ENCODE measurements at places on chromosomes 1 and 21. TPM values are rescaled to one million over a fixed set of nuclear protein-coding genes. Genes with fewer than 3 reads are reported as not detected.

CLIC6 gene
- 35.9 TPM for polyA plus RNA-seq

DNA sequence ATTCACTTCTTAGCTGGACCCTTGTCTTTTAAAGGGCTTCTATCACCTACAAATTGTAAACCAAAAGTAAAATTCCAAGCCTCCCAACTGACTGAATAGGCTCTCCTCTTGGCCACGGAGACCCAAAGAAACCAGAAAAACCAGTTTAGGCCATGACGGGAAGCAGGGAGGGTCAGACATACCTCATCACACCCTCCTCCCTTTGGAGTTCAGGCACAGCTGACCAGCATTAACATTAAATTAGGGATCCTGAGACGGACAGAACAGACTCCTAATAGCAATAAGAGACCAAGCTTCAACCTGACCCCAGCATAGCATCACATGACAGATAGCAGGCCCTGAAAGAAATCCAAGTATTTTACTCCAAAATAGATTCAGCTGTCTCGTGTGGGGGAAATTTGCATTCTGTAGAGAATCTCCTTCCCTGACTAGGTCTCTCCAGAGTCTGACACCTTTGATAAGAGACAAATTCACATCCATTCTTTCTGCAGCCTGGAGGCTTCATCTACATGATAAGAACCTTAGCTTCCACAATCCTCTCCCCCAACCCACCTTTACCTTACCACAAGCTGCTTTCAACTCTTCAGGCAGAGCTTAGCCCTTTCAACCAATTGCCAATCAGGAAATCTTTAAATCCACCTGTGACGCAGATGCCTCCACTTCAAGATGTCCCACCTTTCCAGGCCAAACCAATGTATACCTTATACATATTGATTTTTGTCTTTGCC, 177.1 kb upstream of the RAB4A start:
- peak; percentile 59 for DNase-seq

- peak; percentile 52 for DNase-seq
These were observed 7.2 kb upstream of the GNG12 start for GRCh38 chr1:67840449-67840848.

- DNase-seq = no peak
These were observed 2.3 kb upstream of the CCSAP start for GRCh38 chr1:229344937-229345684.

GRCh38 chr1:7346600-7347570, 424.2 kb upstream of the VAMP3 start:
- no peak for DNase-seq

NUP210L gene
- 0.15 TPM for polyA plus RNA-seq

GRCh38 chr1:94332952-94333351, 85.2 kb upstream of the ABCD3 start:
- DNase-seq = no peak

SYDE2 gene
- polyA plus RNA-seq = 14.8 TPM

DNA sequence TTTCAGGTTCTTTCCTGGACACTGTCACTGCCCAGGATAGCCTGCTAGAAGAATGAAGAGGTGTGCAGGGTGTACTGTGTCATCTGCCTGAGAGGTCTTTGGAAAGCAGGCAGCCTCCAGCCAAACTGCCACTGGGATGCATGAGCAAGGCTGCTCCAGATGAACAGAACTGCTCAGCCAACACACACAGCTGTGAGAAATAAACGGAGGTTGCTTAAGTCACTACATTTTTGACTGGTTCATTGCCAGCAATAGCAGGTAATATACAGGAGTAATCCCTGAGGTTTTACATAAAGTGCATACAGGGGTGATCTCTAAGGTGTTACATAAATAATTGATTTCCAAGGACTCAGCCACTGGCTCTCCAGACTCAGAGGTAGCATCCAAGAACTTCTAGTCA, 516.9 kb downstream of the BRINP3 start:
- peak; percentile 6 for DNase-seq

KDM5B gene
- 81.0 TPM for polyA plus RNA-seq

DNA sequence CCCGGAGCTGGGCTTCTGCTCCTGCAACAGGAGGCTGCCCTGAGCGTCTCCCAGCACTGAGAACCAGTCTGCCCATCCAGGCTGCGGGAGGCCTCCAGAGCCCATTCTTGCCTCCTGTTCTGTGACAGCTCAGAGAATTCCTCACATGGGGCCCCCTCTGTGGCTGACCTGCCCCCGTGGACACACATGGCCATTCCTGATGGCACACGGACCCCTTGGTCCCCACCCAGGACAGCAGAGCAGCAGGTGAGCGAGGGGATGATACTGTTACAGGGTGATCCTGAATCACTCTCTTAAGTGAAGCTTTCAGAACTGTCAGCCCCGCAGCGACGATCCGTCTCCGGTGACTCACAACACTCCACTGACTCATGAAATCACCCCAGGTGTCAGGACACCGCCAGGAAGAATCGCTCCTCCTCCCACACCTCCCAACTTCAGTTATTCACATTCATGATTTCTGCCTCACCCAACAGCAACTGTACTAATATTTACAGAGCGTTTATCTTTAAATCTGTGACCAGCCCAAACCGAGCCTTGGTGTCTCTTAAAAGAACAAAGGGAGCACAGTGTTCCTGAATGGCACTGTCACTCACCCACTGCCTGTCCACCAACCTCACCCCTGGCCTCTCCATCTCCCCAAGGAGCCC, 22.5 kb downstream of the CHD5 start:
- no peak for DNase-seq

- DNase-seq = no peak
These were observed 4.6 kb downstream of the COLGALT2 start for GRCh38 chr1:184032930-184033418.

- no peak for DNase-seq
These were observed 44.6 kb downstream of the WDR4 start for GRCh38 chr21:42834726-42835191.

DNA sequence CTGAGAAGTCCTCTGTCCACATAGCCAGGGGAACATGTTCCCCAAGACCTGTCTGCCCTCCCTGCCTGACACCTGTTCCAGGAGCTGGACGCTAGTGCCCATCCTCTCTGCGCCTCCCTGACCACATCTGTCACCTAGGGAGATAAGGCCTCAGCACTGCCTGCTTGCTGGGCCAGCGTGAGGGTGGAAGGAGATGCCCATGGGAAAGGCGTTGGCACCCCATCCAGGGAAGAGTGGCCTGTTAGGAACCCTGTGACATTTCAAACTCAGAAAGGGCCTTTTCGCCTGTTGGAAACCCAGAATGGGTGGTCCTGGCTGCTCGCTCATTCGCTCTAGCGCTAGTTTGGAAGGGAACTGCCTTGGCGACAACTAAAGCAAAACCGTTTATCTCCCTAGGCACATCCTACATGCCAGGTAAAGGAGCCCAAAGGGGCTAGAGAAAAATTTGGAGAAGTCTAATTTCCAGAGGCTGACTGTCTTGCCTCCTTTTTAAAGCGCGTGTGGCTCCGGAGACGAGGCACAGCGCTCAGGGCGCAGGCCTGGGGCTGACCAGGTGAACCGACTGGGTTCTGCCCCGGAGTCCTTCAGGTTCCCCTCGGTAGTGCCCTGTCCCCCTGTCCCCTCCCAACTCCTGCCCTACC, 410 bp downstream of the ACTA1 start:
- no peak for DNase-seq

GRCh38 chr1:3884966-3885365, 15.1 kb downstream of the C1orf174 start:
- DNase-seq = no peak

- no peak for DNase-seq
These were observed 12.6 kb upstream of the RCSD1 start for GRCh38 chr1:167617153-167618147.

GRCh38 chr21:26534517-26534916, 38.6 kb downstream of the CYYR1 start:
- DNase-seq = no peak

GRCh38 chr1:220353229-220354012, 81.2 kb upstream of the RAB3GAP2 start:
- no peak for DNase-seq

DNA sequence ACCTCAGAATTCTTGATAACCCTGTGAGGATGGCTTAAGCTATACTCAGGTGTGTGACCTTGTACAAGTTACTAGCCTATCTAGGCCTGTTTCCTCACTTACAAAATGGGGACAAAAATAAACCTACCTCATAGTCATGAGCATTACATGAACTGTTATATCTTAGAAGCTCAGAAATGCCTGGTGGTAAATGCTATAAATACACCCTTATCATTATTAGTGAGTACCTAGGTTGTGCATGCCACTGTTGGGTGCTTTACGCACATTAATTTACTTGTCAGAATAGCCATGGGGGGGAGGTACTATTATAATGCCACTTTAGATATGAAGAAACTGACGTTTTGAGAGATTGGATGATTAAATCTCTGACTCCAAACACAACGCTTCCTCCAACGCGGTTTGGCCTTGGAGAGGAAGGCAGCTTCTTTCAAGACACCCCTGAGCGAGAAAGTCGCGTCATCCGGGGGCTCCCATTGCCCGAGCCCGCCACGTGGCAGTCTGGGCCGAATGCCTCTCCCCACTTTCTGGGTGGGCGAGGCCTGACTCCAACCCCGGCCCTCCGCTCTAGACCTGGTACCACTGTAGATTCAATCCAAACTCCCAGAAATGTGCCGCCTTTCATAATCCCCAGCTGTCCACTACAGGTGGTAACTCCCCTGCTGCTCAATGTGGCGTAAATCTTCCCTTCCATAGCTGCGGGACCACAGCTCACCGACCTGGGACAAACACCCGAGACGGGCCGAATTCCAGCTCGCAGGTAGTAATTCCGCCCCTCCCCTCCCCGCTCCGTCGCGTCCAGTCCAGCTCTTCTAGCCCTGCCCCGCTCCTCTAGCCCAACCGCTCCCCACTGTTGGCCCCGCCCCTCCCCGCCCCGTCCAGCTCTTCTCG, 771 bp upstream of the RAD54L start:
- DNase-seq = no peak

DNA sequence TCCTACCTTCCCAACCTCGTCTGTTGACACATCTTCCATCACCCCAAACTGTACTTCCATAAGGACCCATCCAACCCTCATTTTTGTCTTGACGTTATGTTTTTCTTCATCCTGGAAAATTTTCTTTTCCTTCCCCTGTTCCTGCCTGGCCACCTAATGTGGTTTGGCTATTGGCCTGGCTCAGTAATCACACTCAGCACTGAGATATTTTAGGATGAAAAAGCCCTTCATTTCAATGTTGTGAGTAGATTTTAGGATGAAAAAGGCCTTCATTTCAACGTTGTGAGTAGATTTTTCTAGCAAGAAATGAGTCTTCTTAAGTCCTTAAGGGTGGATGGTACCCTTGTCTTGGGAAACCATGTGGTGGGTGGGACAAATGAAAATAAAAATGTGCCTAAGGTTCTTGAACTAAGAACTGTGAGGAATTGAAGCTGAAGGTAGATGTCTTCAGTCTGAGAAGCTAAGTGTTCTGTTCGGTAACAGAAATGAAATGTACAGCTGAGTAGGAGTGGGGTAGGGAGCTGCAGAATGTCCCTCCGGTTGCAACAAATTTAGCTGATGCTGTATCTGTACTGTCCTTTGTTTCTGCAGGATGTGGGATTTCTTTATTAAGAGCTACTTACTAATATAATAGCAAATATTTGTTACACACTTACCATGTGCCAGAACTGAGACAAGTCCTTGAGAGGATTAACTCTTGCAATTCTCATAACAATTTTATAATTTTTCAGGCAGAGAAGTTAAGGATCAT, 36.1 kb downstream of the DNTTIP2 start:
- DNase-seq = no peak
